Cardiac fibroblast (primary cell): ENCODE measurements at places on chromosomes 3 and 15.

- no peak for DNase-seq
Measured at GRCh38 chr3:197775317-197775716, 15.7 kb upstream of the LRCH3 start.

DNA sequence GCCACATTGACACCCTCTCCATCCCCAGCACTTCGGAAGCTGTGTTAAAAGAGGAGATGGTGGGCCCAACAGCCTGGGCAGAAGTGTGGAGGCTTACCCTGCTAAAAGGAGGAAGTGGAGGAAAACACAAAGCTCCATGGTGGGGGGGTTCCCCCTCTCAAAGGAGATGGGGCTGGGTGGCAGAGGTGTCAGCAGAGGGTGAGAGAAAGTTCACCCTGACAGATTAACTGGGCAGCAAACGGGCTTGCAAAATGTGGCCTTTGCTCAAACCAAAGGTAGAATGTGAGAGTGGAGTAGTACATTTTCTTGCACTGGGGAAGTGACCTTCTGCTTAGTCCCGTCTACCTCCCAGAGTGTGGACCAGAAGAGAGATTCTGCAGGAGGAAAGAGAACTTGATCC, 44.7 kb downstream of the MYO1E start:
- DNase-seq = no peak

DNA sequence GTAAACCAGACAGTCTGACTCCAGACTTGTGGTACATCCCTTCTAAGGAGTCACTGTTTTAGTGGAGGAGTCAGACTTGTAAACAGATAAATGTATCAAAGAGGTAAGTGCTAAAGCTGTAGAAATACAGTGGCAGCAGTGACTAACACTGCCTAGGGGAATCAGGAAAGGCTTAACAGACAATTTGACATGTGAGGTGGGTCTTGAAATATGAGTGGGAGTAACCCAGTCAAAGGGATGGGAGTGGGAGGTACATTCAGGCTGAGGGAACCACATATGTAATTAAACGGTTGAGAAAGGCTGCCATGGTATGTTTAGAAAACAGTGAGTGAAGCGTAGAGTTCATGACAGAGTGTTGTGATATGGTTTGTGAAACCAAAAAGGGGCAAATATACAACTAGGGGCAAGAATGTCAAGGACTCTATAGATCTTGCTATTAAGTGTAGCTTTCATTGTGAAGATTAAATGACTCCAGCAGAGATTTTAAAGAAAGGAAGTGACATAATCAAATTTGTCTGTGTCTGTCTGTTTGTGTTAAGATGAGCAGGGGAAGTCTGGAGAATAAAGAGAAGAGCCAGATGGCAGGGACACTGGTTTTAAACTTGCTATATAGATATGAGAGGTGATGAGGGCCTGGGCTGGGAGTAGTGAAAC, 11.2 kb upstream of the ALCAM start:
- peak; percentile 49 for DNase-seq

GRCh38 chr15:21267671-21268395, 172.5 kb downstream of the POTEB3 start:
- no peak for DNase-seq

GRCh38 chr15:88331291-88331690, 74.8 kb upstream of the NTRK3 start:
- DNase-seq = peak; percentile 21

DNA sequence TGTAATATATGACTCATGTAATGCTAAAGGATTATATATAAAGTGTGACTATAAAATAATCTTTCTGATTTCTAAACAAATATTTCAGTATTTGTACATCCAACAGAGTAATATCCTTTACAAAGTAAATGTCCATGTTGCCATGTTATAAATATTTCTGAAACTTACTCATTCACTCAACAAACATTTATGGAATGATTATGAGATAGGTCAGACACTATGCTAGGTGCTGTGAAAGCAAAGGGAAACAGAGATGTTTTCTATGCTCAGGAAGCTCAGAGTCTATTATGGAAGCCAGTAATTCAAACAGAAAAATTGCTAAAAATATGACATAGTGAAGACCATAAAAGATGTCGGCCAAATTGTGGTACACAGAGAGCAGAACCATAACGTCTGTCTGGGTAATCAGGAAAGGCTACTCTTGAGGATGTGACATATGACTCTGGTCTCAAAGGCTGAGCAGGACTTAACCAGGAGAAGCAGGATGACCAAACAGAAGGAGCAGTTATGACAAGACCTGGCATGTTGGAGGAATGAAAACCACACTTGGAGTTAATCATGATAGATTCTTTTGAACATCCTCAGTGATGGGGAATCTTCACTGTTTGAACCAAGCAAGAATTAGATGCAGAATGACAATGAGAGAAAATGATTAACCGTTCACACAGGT, 39.0 kb upstream of the MYO5C start:
- peak; percentile 60 for DNase-seq

GRCh38 chr3:116512931-116513330, 67.6 kb upstream of the LSAMP start:
- DNase-seq = no peak

DNA sequence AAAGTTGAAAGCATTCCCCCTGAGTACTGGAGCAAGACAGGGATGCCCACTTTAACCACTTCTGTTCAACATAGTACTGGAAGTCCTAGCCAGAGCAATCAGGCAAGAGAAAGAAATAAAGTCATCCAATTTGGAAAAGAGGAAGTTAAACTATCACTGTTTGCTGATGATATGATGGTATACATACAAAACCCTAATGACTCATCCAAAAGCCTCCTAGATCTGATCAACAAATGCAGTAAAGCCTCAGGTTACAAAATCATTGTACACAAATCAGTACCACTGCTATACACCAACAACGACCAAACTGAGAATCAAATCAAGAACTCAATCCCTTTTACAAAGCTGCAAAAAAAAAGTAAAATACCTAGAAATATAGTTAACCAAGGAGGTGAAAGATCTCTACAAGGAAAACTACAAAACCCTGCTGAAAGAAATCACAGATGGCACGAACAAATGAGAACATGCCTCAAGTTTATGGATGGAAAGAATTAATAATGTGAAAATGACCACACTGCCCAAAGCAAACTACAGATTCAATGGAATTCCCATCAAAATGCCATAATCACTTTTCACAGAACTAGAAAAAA, 40.3 kb downstream of the RPL39L start:
- DNase-seq = no peak

- no peak for DNase-seq
Measured at GRCh38 chr15:46174122-46174521, 539.3 kb downstream of the SQOR start.

GRCh38 chr15:85718271-85718971, 76.3 kb downstream of the KLHL25 start:
- DNase-seq = no peak

DNA sequence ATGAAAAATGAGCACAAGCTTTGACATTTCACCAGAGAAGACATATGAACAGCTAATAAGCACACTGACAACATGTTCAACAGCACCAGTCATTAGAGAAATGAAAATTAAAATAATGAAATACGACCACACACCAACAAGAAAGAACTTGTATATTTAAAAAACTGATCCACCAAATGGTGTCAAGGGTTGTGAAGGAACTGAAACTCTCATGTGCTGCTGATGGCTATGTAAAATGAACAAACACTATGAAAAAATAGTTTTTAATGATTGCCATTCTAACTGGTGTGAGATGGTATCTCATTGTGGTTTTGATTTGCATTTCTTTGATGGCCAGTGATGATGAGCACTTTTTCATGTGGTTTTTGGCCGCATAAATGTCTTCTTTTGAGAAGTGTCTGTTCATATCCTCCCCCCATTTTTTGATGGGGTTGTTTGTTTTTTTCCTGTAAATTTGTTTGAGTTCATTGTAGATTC, 193.8 kb downstream of the SCAPER start:
- no peak for DNase-seq

DNA sequence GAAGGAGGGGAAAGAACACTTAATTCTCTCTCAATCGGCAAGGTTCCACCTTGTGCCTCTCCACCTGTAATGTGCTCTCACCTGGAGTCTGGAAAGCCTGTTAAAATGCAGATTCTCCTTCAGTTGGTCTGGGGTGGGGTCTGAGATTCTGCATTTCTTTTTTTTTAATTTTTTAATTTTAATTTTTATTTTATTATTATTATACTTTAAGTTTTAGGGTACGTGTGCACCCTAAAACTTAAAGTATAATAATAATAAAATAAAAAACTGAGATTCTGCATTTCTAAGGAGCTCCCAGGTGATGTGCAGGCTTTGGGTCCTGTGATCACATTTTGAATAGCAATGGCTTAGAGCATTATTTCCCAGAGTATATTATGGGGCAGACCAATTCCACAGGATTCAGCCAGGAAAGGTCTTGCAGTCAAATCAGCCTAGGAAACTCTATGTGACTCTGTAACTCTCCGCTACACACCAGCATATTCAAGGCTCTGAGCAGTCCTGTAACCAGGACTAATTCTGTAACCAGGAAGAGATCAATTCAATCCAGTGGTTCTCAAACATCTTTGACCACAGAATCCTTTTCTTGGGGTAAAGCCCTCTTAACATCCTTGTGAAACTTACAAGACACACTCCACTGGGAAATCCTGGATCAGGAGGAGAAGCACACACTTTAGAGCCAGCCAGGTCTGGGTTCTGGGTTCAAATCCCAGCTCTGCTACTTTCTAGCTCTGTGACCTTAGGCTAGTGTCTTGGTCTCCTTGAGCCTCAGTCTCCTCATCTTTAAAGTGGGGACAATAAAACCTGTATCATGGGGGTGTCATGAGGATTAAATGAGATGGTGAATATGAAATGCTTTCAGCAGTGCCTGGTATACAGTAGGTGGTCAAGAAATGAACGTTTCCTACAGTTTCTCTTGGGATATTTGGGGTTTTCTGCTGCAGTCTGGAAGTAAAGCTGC, 62.3 kb upstream of the SEC13 start:
- no peak for DNase-seq

DNA sequence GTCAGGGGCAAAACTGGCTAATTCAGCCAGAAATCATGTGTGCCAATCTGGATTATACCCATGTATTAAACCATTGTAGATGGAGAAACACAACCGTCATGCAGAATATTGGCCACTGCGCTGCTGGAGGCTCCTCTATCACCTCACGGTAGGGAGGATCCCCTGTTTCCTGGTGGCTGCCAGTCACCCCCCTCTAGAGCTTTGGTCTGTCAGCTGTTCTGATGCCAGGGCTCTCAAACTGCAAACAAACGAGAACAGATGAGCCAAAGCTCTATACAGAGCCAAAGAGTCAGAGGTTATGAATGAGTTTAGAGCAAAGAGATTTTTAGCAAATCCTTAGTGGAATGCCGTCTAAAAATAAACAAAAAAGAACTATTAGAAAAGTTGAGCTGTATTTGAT, 62.5 kb downstream of the IL20RB start:
- DNase-seq = no peak

DNA sequence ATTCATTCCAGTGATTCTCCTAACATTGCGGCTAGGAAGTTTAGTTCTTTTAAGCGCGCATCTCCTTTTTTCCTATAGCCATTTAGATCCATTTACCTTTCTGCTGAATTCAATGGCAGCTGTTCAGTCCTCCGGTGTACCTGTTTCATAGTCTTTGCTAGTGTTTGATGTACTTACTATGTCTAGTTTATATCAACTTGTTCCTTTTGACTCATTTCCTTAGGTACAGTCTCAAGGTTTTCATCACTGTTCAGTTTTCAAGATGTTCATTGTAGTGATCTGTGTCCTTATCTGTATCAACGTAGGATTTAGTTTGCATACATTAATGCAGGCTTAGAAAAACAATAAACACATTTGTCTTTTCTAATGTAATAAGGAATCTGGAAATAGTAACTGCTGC, 59.0 kb upstream of the MBNL1 start:
- no peak for DNase-seq

- no peak for DNase-seq
Measured at GRCh38 chr3:76826861-76827260, 213.0 kb upstream of the ROBO2 start.

DNA sequence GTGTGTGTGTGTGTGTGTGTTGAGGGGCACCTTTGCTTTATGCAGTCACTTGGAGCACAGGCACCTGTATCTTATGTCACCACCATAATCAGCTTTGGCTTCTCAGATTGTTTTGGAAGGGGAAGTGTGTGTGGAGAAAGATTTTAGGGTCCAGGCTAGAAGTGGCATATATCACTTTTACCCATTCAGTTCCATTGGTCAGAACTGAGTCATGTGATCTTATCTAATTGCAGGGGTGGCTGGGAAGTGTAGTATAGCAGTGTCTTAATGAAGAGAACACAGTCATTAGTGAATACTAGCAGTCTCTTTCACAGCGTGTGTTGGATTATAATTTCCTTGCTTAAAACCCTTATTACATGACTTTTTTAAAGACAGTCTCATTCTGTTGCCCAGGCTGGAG, 20.6 kb downstream of the NCK1 start:
- DNase-seq = no peak

DNA sequence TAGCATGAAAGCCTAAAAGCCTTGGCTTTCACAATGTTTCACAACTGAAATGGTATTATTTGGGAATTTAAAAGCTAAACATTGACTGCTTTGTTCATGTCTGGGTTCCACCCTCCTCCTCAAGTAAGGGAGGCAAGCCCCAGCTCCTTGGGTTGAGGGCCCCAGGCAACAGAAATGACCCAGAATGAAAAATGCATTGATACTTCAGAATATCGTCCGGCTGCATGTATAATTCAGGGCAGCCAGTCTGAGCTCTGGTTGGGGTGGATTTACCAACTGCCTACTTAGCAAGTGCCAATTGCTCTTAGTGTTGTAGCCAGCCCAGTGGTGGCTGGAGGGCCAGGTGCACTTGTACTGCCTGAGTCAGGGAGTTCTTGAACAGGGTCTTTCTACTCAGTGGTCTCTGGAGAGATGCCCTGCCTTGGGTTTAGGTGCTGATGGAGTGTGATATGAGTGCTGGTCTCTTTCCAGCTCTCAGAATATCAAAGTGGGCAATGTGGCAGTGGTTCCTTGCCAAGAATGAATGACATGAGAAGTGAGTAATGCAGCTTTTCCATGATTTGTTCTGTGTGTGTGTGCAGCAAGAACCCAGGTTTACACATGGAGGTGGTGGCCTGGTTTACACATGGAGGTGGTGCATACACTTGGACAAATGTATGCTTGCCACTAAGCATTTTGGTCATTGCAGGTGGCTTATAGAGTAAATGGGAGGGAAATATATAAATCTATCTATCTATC, 40.9 kb upstream of the ADAMTSL3 start:
- no peak for DNase-seq

DNA sequence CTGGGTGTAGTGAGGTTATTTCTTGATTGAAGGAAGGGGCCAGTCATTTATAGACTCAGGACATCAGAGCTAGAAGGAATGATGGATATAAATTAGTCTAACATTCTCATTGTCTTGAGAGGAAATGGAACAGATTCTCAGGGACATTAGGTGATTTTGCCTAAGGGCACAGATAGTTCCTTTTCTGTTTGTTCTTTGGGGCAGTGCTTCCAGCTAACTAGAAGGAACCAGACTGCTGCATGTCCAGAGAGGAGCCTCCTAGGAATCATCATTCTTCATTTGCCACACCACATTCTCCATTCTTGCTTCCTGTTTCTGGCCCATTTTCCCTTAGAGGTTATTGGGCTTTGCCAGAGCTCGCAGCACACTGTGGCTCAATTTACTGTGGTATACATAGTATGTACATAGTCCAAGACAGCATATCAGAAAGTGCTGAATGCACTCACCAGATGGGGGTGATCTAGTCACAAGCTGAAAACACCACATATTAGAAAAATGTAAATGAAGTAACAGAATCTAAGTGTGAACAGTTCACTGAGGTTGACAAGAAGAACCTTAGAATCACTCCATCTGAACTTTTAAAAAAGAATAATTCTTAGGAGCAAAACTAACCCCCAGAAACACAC, 62.7 kb upstream of the MYZAP start:
- no peak for DNase-seq
